ENCODE measurements at places on chromosomes 3 and 15.

- DNase-seq: no peak
Observed at GRCh38 chr3:143811602-143812001, 36.7 kb downstream of the SLC9A9 start.

- no peak for DNase-seq
Observed at GRCh38 chr3:24101676-24102168, 156.6 kb downstream of the NR1D2 start.

- no peak for DNase-seq
Observed at GRCh38 chr15:77251662-77252061, 168.2 kb downstream of the PEAK1 start.

GRCh38 chr15:76235186-76235826 is 76.0 kb downstream of the ETFA start:
- no peak for DNase-seq

DNA sequence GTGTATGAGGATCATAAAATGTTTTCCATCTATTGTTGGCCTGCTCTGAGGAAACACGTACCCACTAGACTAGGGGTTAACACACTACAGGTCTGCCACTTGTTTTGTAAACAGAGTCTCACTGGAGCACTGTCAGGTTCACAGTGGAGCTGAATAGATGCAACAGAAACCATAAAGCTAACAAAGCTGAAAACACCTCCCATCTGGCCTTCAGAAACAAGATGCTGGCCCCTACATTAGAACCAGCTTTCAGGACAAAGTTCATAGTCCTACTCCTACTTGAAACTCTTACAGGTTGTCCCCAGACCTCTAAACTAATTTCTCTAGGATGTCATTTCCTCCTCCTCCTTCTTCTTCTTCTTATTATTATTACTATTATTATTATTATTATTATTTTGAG is 42.3 kb downstream of the SNX4 start:
- no peak for DNase-seq

- no peak for DNase-seq
Observed at GRCh38 chr3:101010296-101010695, 17.1 kb upstream of the ABI3BP start.

DNA sequence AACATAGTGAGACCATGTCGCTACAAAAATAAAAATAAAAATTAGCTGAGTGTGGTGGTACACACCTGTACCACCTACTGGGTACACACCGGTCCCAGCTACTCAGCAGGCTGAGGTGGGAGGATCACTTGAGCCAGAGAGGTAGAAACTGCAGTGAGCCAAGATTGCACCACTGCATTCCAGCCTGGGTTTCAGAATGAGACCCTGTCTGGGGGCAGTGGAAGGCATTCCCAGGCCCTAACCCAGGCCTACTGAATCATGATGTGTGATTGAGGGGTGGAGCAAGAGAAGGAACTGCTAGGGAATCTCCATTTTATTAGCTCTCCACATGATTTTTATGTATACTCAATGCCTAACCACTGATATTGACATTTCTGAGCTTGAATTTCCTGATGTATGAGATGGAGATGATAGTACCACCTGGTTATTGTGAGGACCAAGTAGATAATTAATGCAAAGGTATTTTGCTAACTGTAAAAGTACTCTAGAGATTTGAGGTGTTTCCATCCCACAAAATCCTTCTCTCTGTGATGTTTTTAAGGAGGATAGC is 169.5 kb upstream of the UMPS start:
- DNase-seq: no peak

- DNase-seq: no peak
Observed at GRCh38 chr3:73685061-73685460, 60.3 kb upstream of the PDZRN3 start.

DNA sequence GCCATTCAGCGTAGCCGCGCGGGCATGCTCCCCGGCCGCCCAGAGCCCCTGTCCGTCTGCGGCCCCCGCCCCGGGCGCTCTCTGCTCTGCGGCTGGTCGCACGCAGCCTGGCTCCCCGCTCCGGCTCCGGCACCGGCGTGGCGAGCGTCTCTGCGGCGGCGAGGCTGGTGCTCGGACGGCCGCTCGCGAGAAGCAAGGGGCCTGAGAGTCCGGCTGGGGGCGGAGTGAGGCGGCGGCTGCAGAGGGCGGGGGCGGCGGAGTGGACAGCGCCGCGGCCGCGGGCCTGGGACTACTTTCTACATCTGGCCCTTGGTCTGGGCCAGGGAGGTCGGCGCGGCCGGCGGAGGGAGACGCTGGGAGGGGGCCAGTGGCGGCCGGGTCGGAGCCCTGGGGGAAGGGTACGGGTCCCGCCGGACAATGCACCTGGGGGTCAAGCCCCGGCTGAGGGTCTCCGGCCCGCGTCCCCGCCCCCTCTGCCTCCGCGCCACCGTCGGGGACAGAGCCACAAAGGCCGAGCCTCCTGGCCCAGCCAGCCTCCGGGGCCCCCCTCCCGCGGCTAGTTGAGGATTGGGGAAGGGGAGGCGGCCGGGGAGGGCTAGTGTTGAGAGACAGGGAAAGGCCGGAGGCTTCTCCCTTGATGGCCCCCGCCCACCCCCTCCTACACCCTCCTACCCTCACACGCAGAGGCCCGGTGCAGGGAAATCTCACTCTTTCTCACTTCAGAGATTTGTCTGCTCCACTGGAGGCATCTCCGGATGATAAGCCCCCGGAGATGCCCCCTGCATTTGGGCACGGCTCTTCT is at the start of gene PRTG:
Gene PRTG, minus strand, starts transcription at position 226 of the 802 bp plus-strand sequence. Its CDS starts 221 bp downstream, at position 5.
- no peak for DNase-seq

All from activated CD4-positive, CD25-positive, alpha-beta regulatory T cell treated with anti-CD3 and anti-CD28 coated beads, Interleukin-2, amount 50 U/mL, for 16 hours (primary cell).